CD4-positive, alpha-beta T cell treated with Interleukin-2 at 100 ng/mL for 4 hours (primary cell): ENCODE measurements at places on chromosomes 3 and 15.

DNA sequence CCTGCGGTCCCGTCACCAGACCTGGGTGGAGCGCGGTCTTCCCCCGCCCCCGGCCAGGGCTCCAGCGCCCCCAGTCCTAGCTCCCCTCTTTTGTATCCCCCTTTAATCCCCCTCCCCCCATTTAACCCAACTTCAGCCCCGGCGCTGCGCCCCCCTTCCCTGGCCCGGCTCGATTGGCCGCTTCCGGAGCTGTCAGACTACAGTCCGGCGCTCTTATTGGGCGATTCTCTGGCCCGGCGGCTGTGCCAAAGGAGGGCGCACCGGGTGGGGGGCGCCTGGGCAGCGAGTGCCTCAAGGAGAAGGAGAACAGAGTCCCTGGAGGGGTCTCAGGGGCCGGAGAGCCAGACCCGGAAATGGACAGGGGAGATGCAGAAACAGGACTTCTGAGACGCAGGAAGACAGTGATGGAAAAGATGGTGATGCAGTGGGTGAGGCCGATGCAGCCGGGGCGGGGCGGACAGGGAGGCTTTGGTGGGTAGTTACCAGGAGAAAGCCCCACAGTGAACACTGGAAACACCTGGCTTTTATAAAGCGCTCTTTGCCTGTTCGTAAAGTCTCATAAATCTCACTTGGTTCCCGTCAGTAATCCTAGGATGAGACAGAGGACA is 1.2 kb upstream of the ADCY5 start:
- DNase-seq: no peak

DNA sequence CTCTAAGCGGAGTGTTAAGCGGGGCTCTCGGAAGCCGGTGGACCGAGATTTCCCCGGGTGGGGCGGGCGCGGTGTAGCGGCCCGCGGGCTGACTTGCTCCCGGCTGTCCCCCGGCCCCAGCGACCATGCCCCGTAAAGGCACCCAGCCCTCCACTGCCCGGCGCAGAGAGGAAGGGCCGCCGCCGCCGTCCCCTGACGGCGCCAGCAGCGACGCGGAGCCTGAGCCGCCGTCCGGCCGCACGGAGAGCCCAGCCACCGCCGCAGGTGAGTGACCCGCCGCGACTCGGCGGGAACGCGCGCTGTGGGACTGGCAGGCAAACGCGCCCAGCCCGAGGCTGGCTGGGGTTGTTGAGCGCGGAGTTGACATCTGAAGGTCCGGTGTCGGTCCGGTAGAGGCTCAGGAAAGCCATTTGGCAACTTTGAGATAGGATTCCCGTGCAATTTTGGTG is 1.3 kb downstream of the SMC4 start:
- no peak for DNase-seq

GRCh38 chr3:136950623-136951022 is 7.2 kb upstream of the IL20RB start:
- no peak for DNase-seq

DNA sequence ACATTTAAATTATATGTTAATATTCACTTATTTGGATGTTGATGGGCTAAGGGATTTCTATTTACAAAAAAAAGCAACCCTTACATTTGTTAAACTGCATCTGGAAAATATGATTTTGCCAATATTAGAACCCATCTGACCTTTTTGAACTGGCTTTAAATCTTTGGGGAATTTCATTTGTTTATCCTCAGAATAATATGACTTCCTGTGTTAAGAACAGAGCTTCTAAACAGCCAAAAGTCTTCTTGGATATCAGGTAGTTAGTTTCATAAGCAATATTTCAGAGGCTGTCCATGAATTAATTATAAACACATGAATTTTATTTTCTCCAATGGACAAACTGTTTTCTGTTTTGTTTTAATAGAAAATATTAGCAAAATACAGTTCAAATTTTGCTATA is 301.9 kb upstream of the AGTR1 start:
- DNase-seq: no peak

GRCh38 chr3:34844323-34844620 is 795.1 kb upstream of the ARPP21 start:
- DNase-seq: no peak
